ENCODE measurements at places on chromosomes 4 and X.

DNA sequence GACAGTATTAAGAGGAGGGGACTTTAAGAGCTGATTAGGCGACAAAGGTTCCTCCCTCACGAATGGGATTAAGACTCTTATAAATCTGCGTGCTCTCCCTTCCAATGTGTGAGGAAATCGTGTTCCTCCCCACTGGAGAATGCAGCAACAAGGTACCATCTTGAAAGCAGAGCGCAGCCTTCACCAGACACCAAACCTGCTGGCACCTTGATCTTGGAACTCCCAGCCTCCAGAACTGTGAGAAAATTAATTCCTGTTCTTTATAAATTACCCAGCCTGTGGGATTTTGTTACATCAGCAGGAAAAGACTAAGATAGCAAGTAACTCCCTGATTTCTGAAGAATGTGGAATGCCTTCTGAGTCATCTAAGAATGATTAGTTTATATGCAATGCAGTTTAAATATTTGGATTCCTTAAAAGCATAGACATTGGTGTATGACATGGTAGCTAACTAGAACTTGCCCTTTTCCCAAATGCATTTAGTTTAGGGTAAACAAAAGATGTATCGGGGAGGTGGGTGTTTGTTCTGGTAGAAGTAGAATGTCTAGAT, 86.1 kb downstream of the USP46 start:
- DNase-seq = no peak

- DNase-seq = no peak
Observed at GRCh38 chr4:27121830-27122229, 261.2 kb downstream of the STIM2 start.

DNA sequence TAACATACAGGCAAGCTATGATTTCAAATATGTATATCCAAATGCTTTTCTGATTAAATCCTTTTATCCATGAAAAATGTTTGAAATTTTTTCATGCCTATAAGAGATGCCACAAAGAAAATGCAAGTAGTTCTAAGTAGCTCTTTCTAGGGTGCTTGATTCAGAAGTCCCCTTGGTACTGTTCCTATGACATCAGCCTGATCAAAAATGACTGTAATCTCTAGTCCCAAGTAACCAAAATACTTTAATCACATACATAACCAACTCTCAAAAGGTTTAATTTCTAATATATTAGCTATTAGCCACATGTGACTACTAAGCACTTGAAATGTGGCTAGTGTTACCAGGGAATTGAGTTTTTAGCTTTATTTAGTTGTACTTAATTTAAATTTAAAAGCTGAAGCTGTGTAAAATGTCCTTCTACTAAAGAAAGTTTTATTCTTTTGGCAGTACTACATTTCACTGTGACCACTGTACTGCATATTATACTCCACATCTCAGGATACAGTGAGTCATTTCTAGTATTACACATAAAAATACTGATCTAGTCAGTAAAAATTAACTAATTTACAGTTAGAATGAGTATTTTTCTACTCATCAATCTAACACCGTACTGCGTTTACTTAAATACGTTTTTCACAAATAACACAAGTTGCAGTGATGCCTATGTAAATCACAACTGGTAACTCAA, 33.9 kb downstream of the FBXW7 start:
- DNase-seq = no peak

- DNase-seq = no peak
Observed at GRCh38 chr4:107736924-107737448, 17.0 kb upstream of the PAPSS1 start.

DNA sequence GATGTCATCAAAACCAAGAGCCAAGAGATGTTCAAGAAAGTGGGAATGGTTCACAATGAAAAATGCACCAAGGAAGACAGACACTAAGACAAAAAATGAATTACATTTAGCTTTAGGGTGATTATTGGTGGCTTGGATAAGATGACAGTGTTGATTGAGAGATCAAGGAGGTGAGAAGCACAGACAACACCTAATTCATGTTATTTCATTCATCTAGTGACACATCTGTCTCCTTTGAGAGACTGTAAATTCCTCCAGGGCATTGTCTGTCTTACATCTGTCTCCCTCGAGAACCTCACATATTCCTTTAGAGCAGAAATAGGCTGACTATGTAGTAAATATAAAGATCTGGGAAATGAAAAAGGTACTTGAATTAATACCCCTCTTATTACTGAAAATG, 94.2 kb upstream of the SMIM31 start:
- no peak for DNase-seq

- DNase-seq = no peak
Observed at GRCh38 chr4:11937941-11938340, 509.2 kb upstream of the HS3ST1 start.

GRCh38 chr4:19230906-19231545, 1020.7 kb upstream of the SLIT2 start:
- DNase-seq = no peak

DNA sequence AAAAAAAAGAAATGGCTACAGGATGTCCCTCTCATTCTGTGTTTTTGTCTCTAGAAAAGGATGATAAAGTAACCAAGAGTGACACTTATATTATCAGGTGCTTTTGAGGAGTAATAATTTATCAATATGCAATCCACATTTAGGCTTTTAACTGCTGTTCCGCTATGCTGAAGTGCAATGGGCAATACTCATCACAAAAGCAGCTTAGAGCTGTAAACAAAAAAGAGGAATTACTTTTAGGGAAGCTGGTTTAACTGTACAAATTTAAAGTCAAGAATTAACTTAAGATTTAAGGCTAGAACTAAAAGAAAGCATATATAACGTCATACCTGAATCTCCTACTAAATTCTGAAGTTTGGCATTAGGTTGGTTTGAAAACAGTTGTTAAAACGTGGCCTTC, 93.5 kb upstream of the DDX3X start:
- no peak for DNase-seq

DNA sequence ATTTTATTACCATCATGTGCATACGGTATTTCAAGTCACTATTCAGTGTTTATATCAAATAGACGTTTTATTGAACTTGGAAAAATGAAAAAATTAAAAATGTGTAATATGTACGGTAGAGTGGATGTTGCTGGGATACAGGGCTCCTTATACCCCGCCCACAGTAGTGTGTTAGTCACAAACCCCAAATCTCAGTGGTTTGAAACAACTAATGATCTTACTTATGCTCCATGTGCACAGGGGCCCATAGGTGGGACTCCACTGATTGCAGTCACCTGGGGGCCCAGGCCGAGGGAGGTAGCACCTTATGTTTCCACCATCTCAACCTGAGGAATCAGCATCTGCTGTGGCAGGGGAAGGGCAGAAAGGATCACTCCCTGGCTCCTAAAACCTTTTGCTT, 18.1 kb downstream of the LSM6 start:
- no peak for DNase-seq

DNA sequence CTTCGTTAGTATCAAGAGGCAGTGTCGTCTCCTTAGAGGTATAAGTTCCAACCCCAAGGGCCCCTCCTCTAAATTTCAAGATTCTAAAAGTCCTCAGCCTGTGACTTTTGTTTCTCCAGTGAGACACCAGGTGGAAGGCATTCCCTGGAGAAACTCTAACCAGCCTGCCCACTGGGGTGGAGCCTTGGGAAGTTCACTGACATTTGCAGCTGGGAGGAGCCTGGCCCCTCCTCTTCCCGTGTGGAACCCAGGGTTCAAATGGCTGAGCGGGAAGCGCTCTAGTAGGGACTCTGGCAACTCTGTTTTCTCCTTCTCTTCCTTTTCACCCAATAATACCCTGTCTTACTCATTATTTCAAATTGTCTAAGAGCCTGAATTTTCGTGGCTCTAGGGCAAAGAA, 325.0 kb downstream of the TLL1 start:
- DNase-seq = no peak

DNA sequence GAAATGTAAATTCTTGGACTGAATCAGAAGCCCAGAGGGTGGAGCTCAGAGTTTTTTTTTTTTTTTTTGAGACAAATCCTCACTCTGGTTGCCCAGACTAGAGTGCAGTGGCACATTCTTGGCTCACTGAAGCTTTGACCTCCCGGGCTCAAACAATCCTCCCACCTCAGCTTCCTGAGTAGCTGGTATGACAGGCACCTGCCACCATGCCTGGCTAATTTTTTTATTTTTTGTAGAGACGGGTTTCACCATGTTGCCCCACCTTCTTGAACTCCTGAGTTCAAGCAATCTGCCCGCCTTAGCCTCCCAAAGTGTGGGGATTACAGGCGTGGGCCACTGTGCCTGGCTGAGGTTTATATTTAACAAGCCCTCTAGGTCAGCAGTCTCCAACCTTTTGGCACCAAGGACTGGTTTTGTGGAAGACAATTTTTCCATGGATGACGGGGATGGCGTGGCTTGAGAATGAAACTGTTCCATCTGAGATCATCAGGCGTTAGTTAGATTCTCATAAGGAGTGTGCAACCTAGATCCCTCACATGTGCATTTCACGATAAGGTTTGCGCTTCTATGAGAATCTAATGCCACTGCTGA, 76.7 kb downstream of the FHIP1A start:
- no peak for DNase-seq

DNA sequence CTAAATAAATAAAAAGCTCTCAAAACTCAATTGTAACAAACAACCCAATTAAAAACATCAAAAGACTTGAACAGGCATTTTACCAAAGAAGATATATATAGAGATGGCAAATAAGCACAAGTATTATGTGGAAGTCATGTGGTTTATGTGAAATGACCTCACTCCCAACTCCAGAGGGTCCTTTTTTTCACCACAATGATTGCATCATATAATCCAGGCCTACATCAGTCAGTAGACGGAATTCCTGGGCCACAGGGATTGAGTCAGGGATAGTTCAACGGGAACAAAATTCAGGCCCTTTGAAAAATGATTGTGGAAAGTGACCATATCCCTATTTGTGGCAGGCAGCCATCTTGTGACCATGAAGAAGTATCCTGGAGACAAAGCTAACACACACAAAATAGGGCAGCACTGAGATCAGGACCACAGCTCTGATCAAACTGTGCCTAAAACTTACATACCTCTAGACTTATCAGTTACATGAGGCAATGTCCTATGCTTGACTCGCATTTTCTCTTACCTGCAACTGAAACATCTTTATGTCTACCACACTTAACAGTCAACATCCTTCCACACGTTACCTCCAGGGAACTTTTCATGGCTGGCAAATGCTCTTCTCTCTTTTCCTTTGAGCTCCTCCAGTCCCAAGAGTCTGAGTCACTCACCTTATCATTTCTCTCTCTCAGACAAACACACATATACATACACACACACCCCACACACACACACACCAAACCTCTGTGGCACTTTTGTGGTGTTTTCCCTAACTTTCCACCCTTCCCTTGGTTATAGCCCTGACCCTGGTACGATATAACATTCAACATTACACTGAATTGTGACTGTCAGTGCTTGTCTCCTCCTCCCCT, 113.5 kb downstream of the PHF8 start:
- DNase-seq = no peak

- DNase-seq = no peak
Observed at GRCh38 chr4:147078362-147078761, 132.7 kb upstream of the TTC29 start.

DNA sequence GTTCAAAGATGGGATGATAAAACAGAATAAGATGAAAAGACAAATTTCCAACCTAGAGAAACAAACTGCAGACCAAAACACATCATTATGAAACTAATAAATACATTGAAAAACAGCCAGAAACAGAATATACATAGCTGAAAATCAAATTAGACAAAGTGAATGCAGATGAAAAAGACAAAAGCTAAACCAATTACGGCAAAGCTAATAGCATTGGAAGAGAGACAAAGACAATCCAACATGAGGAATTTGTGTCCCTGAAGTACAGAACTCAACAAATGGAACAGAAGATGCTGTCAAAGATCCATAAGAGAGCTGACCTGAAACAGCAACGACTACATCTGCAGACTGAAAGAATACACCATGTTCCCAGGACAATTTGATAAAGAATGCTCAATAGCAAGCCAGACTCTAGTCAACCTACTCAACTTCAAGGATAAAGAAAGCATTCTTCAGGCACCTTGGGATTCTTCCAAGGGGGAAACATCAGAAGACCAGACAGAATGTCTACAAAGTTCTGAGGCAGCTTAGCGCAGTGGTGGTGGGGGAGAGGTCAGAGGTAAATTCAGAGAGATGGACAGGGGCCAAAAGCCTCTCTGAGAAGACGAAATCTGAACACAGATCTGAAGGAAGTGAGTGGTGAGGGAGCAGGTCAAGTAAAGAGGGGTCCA, 27.4 kb upstream of the IRAK1 start:
- no peak for DNase-seq

DNA sequence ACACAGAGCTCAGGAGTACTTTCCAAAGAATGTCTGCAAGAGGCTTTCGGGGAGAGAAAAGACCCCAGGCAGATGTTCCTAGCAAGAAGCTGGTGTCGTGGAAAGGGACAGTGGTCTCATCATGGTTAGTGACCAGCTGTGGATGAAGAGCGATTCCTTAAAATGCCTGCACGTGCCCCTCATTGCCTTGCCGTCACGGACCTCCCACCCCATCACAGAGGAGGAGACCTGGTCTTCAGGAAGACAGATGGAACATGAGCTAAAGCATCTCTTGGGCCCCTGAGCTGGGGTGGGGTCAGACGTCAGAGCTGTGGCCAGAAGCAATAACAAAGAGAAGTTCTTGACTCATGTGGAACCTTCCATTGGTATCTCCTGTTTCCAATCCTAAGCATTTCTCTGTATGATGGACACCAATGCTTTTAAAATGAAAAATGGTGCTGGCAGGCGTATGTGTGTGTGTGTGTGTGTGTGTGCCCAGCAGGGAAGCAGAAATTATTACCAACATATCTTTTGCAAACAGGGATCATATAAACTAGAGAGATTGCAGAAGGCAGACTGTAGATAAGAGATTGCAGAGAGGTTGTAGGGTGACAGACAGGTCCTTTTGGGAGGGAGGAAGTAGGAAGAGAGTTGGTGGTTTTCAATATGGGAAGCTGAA, 25.2 kb upstream of the ASMTL start:
- no peak for DNase-seq

DNA sequence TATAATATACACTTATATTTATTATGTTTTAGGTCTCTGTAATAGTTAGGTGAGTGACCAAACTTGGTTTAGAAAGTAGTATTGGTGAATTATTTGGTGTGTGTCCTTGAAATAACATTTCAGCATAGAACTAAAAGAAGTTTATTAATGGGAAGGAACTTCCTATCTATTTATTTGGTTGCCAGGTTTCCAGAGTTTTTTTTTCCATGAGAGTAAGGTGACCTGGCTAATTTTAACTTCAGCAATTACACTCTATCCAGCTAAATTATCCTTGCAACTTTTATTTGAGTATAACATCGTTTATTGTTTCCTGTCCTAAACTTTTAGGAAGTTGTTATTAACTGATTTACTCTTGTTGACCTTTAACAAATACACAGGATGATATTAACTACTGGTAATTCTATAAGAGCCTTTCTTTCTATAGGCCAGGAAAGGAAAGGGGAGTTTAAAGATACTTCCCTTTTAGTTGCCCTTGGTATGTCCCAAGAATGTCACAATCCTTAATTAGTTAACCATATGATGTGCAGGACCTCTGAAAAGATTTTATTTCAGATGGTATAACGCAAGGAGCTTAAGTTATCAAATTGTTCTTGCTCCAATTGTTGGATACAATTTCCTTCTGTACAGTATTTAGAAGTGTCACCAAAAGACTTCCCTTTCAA, 18.9 kb downstream of the PRDM8 start:
- no peak for DNase-seq
